ENCODE measurements at places on chromosomes 4 and X. TPM values are rescaled to one million over a fixed set of nuclear protein-coding genes. Genes with fewer than 3 reads are reported as not detected.
A peak's percentile ranks its signal among the peaks of the same experiment; 100 is the strongest.

GRCh38 chrX:100584611-100585010, at the start of gene TNMD:
TNMD (plus strand) TSS chrX:100584936; CDS start chrX:100585019, 83 bp downstream.
- DNase-seq, result no peak

GRCh38 chrX:129786210-129786651, 6.5 kb downstream of the SASH3 start:
- DNase-seq, result no peak

- peak; percentile 55 for DNase-seq
Observed at GRCh38 chr4:122914938-122915337, 7.5 kb downstream of the NUDT6 start.

DNA sequence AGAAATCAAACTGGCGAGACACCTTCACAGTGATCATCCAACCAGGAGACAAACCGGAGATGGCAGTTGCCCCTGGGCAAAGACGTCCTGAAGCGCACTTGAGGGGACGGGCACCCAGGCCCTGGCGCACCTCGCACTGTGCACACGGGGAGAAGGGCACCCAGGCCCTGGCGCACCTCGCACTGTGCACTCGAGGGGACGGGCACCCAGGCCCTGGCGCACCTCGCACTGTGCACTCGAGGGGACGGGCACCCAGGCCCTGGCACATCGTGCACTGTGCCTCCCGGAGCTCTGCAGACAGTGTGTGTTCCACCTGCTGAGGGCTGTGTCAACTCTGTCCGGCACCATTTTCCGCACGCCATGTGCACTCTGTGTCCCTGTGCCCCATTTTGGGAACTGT, 34.6 kb upstream of the CPLX1 start:
- no peak for DNase-seq

- DNase-seq, result no peak
Observed at GRCh38 chr4:2624782-2625530, 88.5 kb downstream of the FAM193A start.

- DNase-seq, result no peak
Observed at GRCh38 chrX:96761566-96761965, 76.9 kb downstream of the DIAPH2 start.

The OPRPN gene
- not detected for total RNA-seq

Measured in lung microvascular endothelial cell (primary cell).